ENCODE measurements at places on chromosomes 7 and 10. TPM values are rescaled to one million over a fixed set of nuclear protein-coding genes. Genes with fewer than 3 reads are reported as not detected.

INMT gene
- 0.84 TPM for total RNA-seq

OPN4 gene
- not detected for total RNA-seq

ASB10 gene
- total RNA-seq, result not detected

- H3K27me3 ChIP-seq, result no peaks in the 10 kb centered on the region
- peak within 1 kb of the TSS; percentile 29 for H3K27ac ChIP-seq
- peak; percentile 66 for DNase-seq
- peaks cover 11% of the 10 kb centered on the region for H3K4me1 ChIP-seq
- peak within 1 kb of the TSS; percentile 36 for H3K4me3 ChIP-seq
Measured at GRCh38 chr7:6636741-6637543, at the start of gene ZNF316. Gene ZNF316 (plus strand): TSS chr7:6637318. CDS start chr7:6642410, 5,092 bp downstream.

GRCh38 chr7:74012842-74013249, 15.1 kb upstream of the ELN start:
- no peak for DNase-seq
- H3K27ac ChIP-seq, result no peak overlapping the region
- H3K4me3 ChIP-seq, result no peak overlapping the region
- no peaks in the 10 kb centered on the region for H3K36me3 ChIP-seq
- no peaks in the 10 kb centered on the region for H3K27me3 ChIP-seq
- H3K4me1 ChIP-seq, result no peaks in the 10 kb centered on the region

- no peaks in the 10 kb centered on the region for H3K27me3 ChIP-seq
- no peak overlapping the region for H3K27ac ChIP-seq
- no peak for DNase-seq
- no peaks in the 10 kb centered on the region for H3K4me1 ChIP-seq
- no peak overlapping the region for H3K4me3 ChIP-seq
- H3K36me3 ChIP-seq, result no peaks in the 10 kb centered on the region
Measured at GRCh38 chr10:18195060-18195799, 55.0 kb downstream of the CACNB2 start.

DNA sequence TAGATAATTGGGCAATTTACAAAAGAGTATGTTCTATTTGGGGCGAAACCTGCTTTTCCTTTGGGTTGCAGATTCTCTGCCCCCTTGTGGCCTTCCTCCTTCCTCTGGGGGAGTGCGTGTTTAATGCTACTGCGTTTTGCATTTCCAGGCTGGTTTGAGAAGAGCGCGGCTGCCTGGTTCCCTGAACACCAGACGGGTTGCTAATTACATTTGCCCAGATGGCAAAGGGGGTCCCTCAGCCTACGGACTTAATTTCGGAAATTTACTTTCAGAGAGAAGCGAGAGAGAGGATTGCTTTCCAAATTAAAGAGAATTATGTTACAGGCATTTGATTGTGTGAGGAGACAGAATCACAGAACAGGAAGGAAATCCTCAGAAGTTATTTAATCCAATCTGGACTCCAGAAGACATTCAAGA, 91.9 kb upstream of the JAZF1 start:
- H3K4me3 ChIP-seq, result no peak overlapping the region
- no peak overlapping the region for H3K27ac ChIP-seq
- no peaks in the 10 kb centered on the region for H3K36me3 ChIP-seq
- no peaks in the 10 kb centered on the region for H3K4me1 ChIP-seq
- peak; percentile 64 for DNase-seq
- no peaks in the 10 kb centered on the region for H3K27me3 ChIP-seq

- H3K27ac ChIP-seq, result no peak overlapping the region
- H3K36me3 ChIP-seq, result no peaks in the 10 kb centered on the region
- no peaks in the 10 kb centered on the region for H3K27me3 ChIP-seq
- H3K4me1 ChIP-seq, result no peaks in the 10 kb centered on the region
Measured at GRCh38 chr7:50513166-50513871, 51.9 kb downstream of the DDC start.

DNA sequence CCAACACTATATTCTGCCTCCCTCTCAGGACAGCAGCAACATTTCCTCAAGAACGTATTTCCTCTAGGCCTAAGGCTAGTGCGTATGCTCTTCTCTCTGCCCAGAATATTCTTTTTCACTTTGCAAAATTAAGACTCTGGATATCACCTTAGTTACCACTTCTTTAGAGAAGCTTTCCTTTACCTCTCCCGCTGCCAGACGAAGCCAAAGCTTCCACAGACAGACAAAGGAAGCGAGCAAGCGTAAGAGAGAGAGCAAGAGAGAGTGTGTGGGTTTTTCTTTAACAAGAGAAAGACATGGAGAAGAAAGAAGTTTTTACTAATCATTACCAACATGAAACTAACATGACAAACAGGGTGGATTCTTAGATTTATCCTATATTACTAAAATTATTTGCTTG, 64.1 kb downstream of the P4HA1 start:
- no peak overlapping the region for H3K4me3 ChIP-seq
- no peak overlapping the region for H3K27ac ChIP-seq
- peaks cover 22% of the 10 kb centered on the region for H3K36me3 ChIP-seq
- no peaks in the 10 kb centered on the region for H3K27me3 ChIP-seq
- H3K4me1 ChIP-seq, result no peaks in the 10 kb centered on the region

DBNL gene
- total RNA-seq, result 47.3 TPM

- H3K27ac ChIP-seq, result no peak overlapping the region
- no peaks in the 10 kb centered on the region for H3K36me3 ChIP-seq
- H3K4me3 ChIP-seq, result no peak overlapping the region
- H3K4me1 ChIP-seq, result no peaks in the 10 kb centered on the region
Measured at GRCh38 chr7:153951316-153951715, 100.9 kb upstream of the DPP6 start.

GRCh38 chr7:121088870-121089269, 100.4 kb downstream of the CPED1 start:
- no peak for DNase-seq
- no peaks in the 10 kb centered on the region for H3K36me3 ChIP-seq
- no peak overlapping the region for H3K4me3 ChIP-seq
- no peak overlapping the region for H3K27ac ChIP-seq
- H3K4me1 ChIP-seq, result no peaks in the 10 kb centered on the region

AHR gene
- total RNA-seq, result 29.7 TPM

GRCh38 chr7:106039486-106040060, 72.5 kb downstream of the SYPL1 start:
- H3K27me3 ChIP-seq, result no peaks in the 10 kb centered on the region
- no peak overlapping the region for H3K4me3 ChIP-seq
- H3K27ac ChIP-seq, result no peak overlapping the region
- H3K36me3 ChIP-seq, result no peaks in the 10 kb centered on the region
- no peak for DNase-seq

GRCh38 chr10:103824281-103824680, 31.1 kb downstream of the SH3PXD2A start:
- H3K27ac ChIP-seq, result no peak overlapping the region
- H3K36me3 ChIP-seq, result no peaks in the 10 kb centered on the region
- no peak for DNase-seq
- H3K27me3 ChIP-seq, result no peaks in the 10 kb centered on the region
- no peak overlapping the region for H3K4me3 ChIP-seq

TPST1 gene
- total RNA-seq, result 62.5 TPM

DNA sequence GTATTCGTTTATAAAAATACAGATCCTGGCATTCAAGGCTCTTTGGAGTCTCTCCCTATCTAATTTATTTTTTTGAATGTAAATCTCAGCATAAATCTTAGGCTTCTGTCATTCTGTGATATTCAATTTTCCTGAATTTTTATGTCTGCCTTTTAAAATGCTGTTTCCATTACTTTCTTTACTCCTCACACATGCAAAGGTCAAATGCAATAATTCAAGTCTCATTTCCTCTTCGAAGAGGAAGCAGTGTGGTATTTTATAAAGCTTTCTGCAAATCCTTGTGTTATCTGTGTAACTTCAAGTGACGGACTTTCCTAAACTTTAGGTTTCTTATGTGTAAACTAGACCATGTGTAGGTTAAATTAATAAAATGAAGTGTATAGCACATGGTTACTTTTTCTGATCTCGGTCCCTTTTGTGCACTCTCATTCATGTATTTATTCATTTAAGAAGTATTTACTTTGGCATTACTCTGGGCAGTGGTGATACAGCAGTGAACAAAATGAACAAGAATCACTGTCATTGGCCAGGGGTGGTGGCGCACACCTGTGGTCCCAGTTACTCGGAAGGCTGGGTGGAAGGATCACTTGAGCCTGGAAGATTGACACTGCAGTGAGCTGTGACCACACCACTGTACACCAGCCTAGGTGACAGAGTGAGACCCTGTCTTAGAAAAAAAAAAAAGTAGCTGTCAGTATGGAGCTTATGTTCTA, 332.2 kb downstream of the EXOC4 start:
- H3K27ac ChIP-seq, result no peak overlapping the region
- no peaks in the 10 kb centered on the region for H3K27me3 ChIP-seq
- H3K4me3 ChIP-seq, result no peak overlapping the region
- no peaks in the 10 kb centered on the region for H3K4me1 ChIP-seq
- DNase-seq, result no peak

DNA sequence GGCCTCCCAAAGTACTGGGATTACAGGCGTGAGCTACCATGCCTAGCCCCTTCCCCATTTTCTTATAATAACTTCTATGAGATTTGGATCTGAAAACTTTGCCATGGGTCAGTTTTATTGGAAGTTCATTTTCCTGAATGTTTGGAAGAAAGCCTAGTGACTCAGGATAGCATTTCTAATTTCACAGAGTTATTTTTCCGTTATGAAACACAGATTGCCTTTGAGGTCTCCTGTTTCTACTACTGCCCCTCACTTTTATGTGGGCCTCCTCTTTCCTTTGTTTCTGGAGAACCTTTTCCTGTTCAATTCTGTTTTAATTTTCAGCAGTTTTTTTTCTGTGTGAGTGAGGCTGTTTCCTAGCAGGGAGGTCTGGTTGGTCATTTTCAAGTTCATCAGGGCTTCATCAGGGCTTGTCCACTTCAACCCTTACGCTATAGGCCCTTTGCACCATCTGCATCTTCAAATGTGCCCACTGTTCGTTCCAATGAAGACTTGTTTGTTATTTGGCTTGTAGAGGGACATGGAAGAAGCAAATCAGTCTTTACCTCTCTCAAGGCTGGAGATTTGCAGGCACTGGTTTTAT, 58.7 kb downstream of the BMPR1A start:
- no peaks in the 10 kb centered on the region for H3K36me3 ChIP-seq
- no peak for DNase-seq
- H3K4me3 ChIP-seq, result no peak overlapping the region
- no peaks in the 10 kb centered on the region for H3K27me3 ChIP-seq
- no peaks in the 10 kb centered on the region for H3K4me1 ChIP-seq

GRCh38 chr10:107004362-107004761, 160.1 kb downstream of the SORCS1 start:
- H3K4me1 ChIP-seq, result no peaks in the 10 kb centered on the region
- H3K27ac ChIP-seq, result no peak overlapping the region
- no peak for DNase-seq
- no peak overlapping the region for H3K4me3 ChIP-seq
- H3K27me3 ChIP-seq, result no peaks in the 10 kb centered on the region
- H3K36me3 ChIP-seq, result no peaks in the 10 kb centered on the region

GRCh38 chr7:34463830-34464229, 194.2 kb upstream of the NPSR1 start:
- H3K36me3 ChIP-seq, result no peaks in the 10 kb centered on the region
- H3K27ac ChIP-seq, result no peak overlapping the region
- no peak overlapping the region for H3K4me3 ChIP-seq
- no peaks in the 10 kb centered on the region for H3K27me3 ChIP-seq
- H3K4me1 ChIP-seq, result no peaks in the 10 kb centered on the region
- DNase-seq, result no peak

CYP2C18 gene
- total RNA-seq, result 0.93 TPM

DNA sequence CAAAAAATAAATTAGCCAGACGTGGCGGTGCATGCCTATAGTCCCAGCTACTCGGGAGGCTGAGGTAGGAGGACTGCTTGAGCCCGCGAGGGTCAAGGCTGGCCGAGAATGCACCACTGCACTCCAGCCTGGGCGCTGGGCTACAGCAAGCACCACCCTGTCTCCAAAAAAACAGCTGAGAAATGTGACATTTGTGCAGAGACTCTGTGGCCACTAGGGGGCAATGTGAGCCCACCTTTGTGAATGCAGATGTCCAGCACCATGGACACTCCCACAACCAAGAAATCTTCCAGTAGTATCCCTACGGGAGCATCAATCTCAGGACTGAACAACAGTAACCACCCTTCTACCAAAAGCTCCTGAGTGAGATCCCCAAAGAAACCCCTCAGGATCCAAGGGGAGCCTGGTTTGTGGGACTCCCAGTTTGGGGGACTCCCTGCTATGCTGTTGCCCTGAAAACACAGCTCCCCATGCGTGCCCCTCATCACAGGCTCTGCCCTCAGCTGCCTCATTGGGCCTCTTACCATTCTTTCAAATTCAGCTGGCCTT, 6.2 kb upstream of the AHCYL2 start:
- H3K27ac ChIP-seq, result no peak overlapping the region
- DNase-seq, result peak; percentile 83
- peaks cover 7% of the 10 kb centered on the region for H3K4me1 ChIP-seq
- no peaks in the 10 kb centered on the region for H3K36me3 ChIP-seq
- H3K4me3 ChIP-seq, result no peak overlapping the region
- no peaks in the 10 kb centered on the region for H3K27me3 ChIP-seq

DRGX gene
- total RNA-seq, result not detected

PON3 gene
- 60.0 TPM for total RNA-seq

DNA sequence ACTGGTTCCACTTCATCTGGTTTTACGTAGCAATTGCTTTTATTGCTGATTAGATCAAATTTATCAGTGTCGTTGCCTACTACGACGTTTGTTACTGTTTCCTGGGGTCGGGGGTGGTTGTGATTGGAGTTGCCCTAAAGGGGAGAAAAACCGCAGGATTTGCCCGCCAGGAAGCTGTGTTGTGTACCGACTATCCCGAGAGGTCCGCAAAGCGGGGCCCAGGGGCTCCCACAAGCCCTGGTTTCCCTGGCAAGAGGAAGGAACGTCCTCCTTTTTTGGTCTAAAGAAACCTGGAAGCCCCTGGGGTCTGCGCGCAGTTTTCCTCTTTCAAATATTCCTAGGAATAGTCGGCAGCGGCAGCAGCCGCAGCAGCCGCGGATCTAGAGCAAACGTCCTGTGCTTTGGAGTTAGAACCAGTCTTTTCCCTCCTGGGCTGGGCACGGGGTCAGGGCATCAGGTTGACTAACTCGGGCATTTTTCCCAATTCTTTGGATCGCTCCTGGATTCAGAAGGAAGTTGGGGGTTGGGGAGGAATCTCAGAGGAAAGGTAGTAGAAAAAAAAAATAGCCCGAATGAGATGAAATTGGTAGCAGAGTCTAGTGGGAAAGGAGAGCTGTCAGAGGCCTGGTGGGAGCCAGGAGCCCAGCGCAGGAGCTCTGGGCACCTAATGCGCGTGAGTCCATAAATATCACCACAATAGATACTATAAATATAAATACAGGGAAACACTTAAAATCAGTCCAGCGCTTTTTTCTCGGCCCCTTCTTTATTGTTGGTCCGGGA, 4.6 kb downstream of the VAX1 start:
- H3K27me3 ChIP-seq, result peaks cover 11% of the 10 kb centered on the region
- no peak overlapping the region for H3K27ac ChIP-seq
- H3K4me3 ChIP-seq, result no peak overlapping the region
- no peaks in the 10 kb centered on the region for H3K36me3 ChIP-seq
- no peak for DNase-seq

GRCh38 chr10:104325436-104326435, 12.5 kb downstream of the ITPRIP start:
- no peaks in the 10 kb centered on the region for H3K36me3 ChIP-seq
- H3K27me3 ChIP-seq, result no peaks in the 10 kb centered on the region
- peak overlapping the region; percentile 68 for H3K27ac ChIP-seq
- no peak overlapping the region for H3K4me3 ChIP-seq
- DNase-seq, result no peak
- H3K4me1 ChIP-seq, result peaks cover 32% of the 10 kb centered on the region

- H3K4me3 ChIP-seq, result no peak overlapping the region
- H3K36me3 ChIP-seq, result no peaks in the 10 kb centered on the region
- H3K27ac ChIP-seq, result peak overlapping the region; percentile 90
Measured at GRCh38 chr7:139774376-139774775, 3.4 kb downstream of the HIPK2 start.
